ENCODE measurements at places on chromosomes 6 and 20. TPM values are rescaled to one million over a fixed set of nuclear protein-coding genes. Genes with fewer than 3 reads are reported as not detected.

DNA sequence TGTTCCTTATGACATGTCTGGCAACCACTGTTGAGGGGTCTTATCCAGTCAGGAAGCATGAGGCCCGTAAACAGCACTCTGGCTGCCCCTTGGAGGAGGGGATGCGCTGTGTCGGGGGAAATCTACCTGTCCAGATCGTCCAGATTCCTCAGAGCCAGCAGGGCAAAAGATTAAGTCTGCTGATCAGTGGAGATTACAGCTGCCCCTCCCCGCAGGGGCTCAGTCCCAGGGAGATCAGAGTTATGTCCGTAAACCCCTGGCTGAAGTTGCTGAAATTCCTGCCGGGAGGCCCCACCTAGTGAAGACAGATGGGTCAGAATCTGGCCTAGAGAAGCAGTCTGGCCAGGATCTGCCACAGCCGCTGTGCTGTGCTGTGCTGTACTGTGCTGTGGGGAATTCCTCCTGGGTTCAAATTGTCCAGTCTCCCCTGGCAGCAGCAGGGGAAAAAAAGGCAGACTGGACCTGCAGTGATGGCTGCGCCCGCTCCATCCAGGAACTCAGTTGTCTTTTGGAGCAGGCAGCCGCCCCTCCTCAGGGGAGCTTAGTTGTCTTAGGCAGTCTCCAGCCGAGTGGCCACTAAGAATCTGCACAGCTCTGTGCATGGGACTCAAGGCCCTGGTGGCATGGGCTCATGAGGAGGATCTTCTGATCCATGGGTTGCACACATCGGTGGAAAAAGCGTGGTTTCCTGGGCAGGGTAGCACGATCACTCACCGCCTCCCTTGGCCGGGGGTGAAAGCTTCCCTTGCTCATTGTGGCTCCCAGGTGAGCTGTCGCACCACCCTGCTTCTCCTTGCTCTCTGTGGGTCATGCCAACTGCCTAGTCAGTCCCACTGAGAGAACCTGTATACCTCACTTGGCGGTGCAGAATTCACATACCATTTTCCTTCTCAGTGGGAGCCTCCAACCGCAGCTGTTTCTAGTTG is 1368.8 kb upstream of the ADGRB3 start:
- peak; percentile 12 for DNase-seq

DNA sequence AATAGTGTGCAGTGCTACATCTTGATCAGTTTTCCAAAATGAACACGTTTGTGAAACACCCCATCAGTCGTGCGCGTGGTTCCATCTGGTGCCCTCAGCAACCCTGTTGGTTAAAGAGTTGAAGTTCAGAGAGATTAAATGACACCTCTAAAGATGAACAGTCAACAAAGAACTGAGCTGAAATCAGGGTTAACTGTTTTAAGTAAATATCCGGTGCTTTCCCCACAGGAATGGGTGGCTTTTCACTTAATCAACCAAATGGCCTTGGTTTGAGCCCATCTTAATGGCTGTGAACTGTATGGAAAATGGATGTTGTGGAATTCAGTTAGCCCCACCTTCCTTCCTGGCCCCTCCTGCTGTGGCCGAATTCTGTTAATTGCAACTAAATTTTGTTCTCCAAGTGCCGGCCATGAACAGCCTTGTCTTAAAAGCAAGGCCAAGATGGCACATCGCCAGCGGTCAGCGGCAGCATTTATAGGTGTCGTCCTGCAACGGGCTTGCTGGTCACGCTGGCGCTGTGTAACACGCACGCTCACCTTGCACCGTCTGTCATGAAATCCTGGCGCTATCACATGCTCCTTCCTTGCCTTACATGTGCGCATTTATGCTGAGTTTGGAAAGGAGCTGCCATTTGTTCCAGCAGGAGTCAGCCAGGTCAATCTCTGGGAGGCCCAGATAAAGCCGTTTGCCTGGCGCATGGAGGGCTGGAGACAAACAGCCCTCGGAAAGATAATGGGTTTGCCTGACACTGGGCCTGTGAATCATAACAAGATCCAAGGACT is 164.5 kb downstream of the ERMARD start:
- no peak for DNase-seq

The WFDC2 gene
- 4.8 TPM for total RNA-seq

The CLVS2 gene
- total RNA-seq = 18.6 TPM

The NKAPL gene
- 0.69 TPM for total RNA-seq

DNA sequence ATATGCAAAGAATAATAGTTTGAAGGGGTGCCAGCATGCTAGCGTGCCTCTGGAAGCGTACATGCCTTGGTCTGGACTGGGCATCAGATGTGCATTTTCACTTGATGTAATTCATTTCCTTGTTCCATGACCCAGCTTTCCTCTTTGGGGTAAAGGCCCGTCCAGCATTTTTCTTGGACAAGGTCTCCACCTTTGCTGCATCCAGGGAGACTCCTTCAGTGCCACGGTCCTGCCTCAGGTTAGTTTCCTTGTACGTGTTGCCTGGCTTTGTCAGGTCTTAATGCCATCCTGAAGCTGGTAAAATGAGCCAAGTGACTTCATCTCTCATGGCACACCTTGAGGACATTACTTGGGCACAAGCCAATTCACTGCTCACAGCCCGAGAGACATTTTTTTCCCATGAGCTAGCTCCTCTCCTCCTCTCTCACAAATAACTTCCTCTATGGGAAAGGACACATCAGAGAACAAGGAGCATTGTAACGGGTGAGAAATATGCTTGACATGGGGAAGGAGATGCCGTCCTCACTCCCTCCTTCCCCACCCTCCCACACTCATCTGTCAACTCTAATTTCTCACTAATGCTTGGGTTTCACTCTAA is 23.9 kb downstream of the EDN1 start:
- DNase-seq = no peak

The SIRPG gene
- not detected for total RNA-seq

The CDH26 gene
- 0.76 TPM for total RNA-seq

DNA sequence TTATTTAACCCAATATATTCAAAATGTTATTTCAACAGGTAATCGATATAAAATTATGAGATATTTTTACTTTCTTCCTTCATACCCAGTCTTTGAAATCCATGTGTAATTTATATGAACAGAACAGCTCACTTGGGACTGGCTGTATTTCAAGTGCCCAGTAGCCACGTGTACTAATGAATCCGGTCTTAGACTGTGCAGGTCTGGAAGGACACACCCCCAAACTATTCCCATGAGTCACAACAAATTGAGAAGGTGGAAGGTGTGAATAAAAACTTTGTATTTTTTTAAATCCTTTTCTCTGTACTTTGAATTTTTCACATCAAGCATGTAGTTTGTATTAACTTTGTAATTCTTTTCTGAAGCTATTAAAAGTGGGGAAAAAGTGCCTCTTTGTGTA is 2.8 kb downstream of the UNC5CL start:
- DNase-seq = no peak

DNA sequence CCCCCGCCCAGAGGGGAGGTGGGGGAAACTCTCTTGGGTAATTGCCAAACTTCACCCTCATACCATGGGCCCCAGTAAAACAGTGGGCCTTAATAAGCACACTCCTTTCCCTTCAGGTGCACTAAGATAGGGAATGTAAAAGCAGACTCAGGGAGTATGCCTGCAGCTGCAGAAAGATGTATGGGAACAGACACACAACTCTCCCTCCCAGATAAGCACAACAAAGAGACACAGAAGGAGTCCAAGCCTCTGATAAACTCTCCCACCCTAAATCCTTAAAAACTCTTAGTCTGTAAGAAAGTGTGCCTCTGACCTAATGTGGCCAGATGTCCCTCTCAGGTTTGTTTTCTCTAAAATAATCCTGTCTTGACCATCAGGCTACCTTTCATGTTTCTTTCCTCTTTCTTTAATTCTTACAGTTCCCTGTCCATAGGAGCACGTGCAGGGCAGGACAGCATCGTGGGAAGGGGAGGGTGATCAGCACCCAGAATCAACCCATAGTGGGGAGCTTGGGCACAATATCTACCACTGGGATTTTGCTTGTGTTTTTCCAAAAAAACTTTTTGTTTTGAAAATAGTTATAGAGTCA is 11.3 kb upstream of the CTCFL start:
- no peak for DNase-seq

The RAET1E gene
- total RNA-seq = not detected

DNA sequence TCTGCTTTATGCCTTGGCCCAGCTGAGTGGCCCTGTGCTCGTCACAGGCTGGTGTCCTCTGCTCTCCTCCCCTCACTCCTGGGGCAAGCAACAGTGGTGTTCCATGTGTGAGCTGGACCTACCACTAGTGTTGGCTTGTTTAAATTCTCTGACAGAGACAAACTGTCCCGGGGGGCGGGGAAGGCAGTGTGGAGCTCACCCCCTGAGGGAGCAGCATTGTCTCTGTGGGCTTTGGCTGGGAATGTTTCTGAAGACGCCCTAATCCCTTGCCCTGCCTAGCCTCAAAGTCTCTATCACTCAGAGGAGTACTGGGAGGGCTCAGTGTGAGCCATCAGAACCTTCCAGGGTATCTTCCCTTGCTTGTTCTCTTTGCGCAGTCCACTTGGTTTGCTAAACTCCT is 5.2 kb upstream of the VEGFA start:
- no peak for DNase-seq

GRCh38 chr20:11248011-11248409 is 574.2 kb upstream of the JAG1 start:
- no peak for DNase-seq

DNA sequence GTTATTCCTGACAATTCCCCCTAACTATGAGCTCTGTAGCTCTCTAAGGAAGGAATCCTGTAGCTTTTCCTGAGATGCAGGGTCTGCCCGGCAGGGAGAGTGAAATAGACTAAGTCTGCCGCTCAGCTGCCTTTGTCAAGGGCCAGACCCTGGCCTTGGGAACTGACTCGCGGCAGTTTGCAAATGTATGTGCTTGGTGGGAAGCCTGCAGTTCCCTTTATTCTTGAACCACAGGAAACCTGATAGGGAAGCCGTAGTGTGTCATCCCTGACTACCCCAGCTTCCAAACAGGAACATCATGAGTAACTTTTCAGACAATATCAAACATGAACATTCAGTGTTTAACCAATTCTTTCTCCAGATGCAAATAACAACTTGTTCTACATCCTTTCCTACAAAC is 78.7 kb upstream of the IFNGR1 start:
- DNase-seq = peak; percentile 36

GRCh38 chr6:137787016-137787415 is 80.0 kb upstream of the TNFAIP3 start:
- no peak for DNase-seq

DNA sequence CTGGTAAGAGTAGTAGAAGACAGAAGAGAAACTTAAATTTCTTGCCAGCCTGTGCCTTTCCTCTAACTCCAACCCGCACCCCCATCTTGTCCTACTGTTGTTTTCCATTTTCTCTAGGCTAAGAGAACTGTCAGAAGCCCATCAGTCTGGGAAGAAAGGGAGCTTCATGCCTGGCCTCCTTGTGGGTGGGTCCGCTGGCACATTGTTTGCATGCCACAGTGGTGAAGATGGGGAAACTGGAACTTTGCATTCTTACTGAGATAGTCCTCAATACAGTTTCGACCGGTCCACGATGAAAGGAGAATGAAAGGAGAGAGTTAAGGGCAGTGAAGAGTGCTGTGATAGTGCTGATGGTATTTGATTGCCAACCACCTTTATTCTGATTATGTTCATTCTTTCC is 103.1 kb downstream of the TCP11 start:
- DNase-seq = no peak

DNA sequence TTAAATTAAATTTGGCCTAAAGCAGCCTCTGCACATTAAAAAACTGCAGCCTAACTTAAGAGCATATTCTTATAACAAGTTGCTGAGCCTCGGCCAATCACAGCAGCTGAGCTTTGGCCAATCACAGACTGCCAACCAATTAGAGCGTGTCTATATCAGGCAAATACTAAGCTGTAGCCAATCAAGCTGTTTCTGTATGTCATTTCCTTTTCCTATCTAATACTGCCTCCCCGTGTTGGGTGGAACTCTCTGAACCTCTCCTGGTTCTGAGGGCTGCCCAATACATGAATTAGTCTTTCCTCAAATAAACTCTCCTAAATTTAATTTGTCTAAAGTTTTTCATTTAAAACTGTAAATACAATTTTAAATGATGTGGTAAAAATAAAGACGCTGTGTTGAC is 3.9 kb upstream of the TMEM244 start:
- no peak for DNase-seq

DNA sequence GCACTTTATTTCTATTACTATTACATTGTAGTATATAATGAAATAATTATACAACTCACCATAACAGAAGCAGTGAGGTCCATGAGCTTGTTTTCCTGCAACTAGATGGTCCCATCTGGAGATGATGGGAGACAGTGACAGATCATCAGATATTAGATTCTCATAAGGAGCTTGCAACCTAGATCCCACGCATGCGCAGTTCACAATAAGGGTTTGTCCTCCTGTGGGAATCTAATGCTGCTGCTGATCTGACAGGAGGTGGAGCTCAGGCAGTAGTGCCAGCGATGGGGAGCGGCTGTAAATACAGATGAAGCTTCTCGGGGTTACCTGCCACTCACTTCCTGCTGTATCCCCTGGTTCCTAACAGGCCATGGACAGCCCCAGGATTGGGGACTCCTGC is 139.5 kb upstream of the TCF21 start:
- DNase-seq = no peak

- no peak for DNase-seq
Measured at GRCh38 chr6:70112716-70113115, 190.2 kb downstream of the COL9A1 start.

GRCh38 chr6:77880501-77880900 is 227.7 kb downstream of the MEI4 start:
- no peak for DNase-seq

The MATN4 gene
- total RNA-seq = not detected

- DNase-seq = no peak
Measured at GRCh38 chr20:17969884-17970409, 1.1 kb downstream of the MGME1 start.

- no peak for DNase-seq
Measured at GRCh38 chr6:149319422-149319821, 1.9 kb downstream of the TAB2 start.

The SLC25A27 gene
- 13.6 TPM for total RNA-seq

- DNase-seq = no peak
Measured at GRCh38 chr6:56683882-56684281, 41.2 kb upstream of the DST start.

DNA sequence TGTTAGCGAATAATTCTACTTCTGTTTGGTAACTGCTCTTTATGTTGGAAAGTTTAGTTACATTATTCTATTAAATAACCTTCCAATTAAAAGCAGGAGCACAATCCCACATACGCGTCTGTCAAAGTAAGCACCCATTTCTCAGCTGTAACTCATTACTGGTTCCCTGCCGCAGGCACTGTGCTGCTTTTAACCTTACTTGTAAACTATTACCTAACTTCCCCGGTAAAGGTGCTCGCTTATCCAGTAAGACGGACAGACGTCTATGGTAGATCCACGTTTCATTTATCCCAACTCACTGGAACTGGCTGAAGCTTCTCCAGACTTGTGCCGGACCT is 529 bp upstream of the ENPP4 start:
- DNase-seq = no peak

DNA sequence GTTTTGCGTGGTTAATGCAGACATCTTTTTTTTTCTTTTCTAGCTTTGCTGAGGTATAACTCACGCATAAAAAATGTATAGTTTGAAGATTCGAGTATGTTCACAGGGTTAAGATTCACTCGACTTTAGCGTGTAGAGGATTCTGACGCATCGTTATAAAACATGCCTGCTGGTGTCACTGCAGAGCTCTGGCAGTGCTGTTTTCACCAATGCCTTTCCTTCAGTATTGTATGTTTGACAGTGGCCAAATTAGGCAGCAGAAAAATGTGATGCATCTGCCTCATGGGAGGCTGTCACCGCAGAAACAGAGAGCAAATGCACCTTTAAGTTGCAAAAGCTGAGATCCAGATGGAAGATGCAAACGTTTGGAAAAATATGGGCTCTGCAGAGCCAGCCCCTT is 18.0 kb upstream of the SIRPB2 start:
- DNase-seq = no peak

GRCh38 chr6:42960243-42961019 is at the start of gene GNMT:
GNMT (plus strand) TSS chr6:42960754; CDS start chr6:42960768, 14 bp downstream.
- DNase-seq = peak; percentile 47

The RIMS1 gene
- 12.3 TPM for total RNA-seq

All from glutamatergic neuron (in vitro differentiated cells).